CD8-positive, alpha-beta T cell (primary cell): ENCODE measurements at places on chromosomes 3 and 15. TPM values are rescaled to one million over a fixed set of nuclear protein-coding genes. Genes with fewer than 3 reads are reported as not detected.

The GLDN gene
- not detected for total RNA-seq

The SLC51A gene
- total RNA-seq: not detected

The SCAANT1 gene
- not detected for total RNA-seq

The FBXL22 gene
- total RNA-seq: 1.7 TPM

The CHRNA5 gene
- 0.56 TPM for total RNA-seq

The MAP1A gene
- 0.92 TPM for total RNA-seq
